Fibroblast of villous mesenchyme (primary cell): ENCODE measurements at places on chromosomes 13 and 19. TPM values are rescaled to one million over a fixed set of nuclear protein-coding genes. Genes with fewer than 3 reads are reported as not detected.

The LINGO3 gene
- total RNA-seq = under 0.01 TPM in 1 of 2 replicates, not detected in the other

The SERPINE3 gene
- total RNA-seq = not detected in 2 replicates

The CGB3 gene
- total RNA-seq = not detected in 2 replicates

The KLK13 gene
- total RNA-seq = not detected in 2 replicates

The C3 gene
- 1.6 and 76.0 TPM in 2 replicates for total RNA-seq

The NPAS1 gene
- total RNA-seq = 0.32 and 0.86 TPM in 2 replicates

The EXOSC5 gene
- 12.5 and 15.1 TPM in 2 replicates for total RNA-seq

The ZNF471 gene
- 1.9 and 3.9 TPM in 2 replicates for total RNA-seq

The RNF113B gene
- not detected in 2 replicates for total RNA-seq

The PNMA8C gene
- total RNA-seq = under 0.01 TPM in 2 replicates

The FGF22 gene
- total RNA-seq = not detected in 2 replicates

The LGALS7B gene
- total RNA-seq = not detected in 2 replicates

DNA sequence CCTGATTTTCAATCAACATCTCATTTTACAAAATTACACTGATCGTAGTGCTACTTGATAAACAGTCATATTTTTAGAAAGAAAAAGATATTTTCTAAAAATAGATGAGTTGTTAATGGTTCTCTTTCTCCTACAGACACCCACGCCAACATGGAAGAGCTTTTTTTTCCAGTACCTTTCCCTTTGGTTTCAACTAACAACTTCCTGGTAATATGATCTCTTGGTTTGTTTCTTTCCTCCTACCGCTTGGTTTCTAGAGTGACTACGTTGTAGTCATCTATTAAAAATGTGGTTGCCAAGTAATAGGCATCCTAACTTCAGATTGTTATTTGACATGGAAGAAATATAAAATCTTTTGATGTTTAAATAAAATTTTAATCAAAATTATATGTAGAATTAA lies 189.0 kb downstream of the LACC1 start:
- DNase-seq = peak; percentile 40

DNA sequence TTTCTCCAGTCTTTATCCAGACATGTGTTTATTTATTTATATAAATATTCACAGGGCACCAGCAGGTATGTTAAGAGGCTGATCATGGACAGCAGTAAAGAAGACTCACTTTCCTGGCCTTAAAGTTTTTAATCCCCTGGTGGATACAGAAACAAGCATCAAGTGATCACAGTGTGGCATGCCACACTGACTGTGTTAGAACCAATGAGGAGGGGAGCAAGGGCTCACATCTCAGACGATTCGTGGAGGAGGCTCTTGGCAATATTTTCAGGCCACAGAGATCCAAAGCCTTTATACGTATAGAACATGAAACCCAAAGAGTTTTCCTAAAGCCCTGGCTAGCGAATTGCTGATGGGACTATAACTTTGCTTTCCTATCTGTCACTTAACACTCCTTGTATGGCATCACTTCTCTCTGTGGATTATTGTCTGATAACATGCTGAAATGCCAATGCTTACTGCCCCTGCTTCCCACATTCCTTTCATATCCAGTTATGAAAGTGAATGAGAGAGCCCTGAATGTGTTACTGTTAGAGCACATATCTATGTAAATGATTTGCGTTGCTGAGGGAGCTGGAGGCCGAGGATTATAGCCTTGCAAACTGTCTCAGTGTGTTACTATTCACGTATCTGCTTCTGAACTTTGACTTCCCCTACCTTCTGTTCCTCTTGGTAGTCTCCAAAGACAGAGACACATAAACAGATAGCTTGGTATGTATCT lies 37.6 kb downstream of the POLR1D start:
- peak; percentile 60 for DNase-seq

DNA sequence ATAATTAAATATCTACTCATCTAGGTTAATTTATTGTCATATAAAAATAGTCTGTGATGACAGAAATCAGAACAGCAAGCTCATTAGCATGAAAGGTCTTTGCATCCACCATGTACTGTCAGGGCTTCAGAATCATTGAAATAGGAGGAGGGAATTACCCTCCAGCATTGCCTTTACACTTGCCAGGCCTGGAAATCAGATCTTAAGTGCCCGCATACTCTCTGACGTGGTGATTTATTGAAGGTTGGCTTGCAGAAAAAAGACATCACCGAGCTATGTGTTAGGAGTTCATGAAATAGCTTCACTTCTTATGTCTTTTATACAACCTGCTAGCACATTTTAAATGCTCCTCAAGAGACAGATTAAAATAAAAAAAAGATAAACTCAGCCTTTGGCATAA lies 661.7 kb upstream of the SLITRK1 start:
- DNase-seq = no peak

- no peak for DNase-seq
These were observed 8.4 kb downstream of the EGLN2 start for GRCh38 chr19:40807147-40808020.

DNA sequence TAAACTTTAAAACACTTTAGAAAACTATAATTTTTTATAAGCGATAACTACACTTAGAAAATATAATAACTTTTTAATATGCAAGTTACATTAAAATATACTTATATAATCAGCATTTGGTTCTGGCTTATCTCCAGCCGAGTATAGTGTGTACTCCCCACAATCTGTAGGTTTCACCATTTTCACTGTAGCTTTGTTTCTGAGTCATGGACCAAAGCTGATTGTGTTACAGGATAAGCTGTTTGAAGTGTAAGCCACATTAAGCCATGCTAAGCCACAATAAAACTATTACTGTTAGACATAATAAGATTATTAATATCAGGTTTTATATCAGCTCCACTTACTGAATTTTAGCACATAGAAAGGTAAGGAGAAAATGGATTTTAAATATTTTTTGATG lies 43.8 kb downstream of the CCDC122 start:
- DNase-seq = peak; percentile 78

DNA sequence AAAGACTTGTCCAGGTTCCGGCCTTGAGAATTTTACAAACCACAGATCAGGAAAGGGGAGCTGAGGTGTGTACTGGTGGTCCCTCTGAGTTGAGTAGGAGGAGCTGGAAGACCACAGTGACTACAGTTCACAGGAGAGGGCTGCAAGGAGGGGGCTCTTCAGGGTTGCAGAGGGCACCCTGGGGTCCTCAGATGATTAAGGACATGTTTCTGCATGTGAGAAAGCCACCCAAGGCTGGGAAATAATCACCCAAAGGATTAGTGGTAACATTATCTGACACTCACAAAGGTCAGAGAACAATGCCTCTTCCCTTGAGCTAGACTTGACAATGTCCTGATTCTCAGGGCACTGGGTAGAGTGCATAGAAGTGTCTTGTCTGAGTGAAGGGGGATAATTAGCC lies 540.4 kb downstream of the IRS2 start:
- no peak for DNase-seq

DNA sequence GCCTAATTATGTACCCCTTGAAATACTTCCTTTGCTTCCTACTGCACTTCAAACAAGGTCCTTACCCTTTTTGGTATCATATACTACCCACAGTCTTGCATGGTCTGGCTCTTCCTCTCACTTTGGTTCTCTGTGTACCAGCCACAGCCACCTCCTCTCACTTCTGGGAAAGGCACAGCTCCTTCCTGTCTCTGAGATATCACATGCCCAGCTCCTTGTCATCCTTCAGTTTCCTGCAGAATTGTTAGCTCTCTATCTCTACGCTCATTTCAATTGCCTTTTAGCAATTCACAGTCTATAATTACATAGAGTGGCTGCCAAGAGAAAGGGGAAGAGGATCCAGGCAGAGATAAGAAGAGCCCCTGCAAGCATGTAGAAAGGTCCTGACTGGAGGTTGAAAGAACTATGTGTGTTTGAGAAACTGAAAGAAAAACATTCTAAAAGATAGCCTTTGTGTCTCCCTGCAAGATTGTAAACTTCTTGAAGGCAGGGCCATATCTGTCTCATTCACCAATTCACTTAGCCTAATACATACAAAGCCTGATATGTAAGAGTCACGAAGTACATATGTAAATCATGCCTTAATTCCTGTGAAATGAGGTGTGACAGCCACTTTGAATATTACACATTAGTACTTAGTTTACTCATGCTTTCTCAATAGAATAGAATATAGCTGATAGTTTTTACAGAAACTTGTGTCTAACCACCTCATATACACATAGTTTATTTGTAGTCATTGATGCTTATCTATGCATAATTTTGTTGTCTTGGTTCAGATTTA lies 933.1 kb downstream of the DIAPH3 start:
- no peak for DNase-seq

- DNase-seq = no peak
These were observed 6.0 kb upstream of the TM6SF2 start for GRCh38 chr19:19279062-19279612.

DNA sequence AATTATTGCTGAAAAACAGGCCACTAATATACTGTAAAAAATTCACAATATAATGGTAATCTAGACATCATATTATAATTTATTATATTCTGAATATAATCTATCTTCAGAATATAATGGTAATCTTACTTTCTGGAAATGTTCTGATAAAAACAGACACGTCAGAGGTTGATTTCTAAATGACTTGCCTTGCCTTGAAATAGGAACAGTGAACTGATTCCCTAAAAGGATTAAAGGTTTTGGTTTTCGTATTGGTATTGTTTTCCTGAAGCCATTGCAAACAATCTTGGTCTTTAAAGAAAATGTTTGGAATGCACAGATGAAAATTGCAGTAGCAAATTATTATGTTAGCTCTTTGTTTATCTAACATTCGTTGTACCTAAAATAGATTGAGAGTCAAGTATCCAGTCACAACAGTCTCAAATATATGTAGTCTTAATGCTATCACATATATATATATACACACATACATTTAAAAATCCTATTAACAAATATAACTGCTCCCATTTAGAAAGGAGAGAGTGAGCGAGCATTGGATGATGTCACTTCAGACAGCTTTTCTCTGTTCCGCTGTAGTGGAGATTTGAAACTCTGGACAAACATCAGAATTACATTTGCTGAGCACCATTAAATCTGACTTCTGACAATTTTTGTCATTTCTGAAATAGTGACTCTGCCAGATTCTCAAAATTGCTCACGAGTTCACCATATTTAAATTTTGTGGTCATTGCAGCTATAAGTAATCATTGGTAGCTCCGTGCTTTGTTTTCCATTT lies 1.7 kb downstream of the ITM2B start:
- no peak for DNase-seq

DNA sequence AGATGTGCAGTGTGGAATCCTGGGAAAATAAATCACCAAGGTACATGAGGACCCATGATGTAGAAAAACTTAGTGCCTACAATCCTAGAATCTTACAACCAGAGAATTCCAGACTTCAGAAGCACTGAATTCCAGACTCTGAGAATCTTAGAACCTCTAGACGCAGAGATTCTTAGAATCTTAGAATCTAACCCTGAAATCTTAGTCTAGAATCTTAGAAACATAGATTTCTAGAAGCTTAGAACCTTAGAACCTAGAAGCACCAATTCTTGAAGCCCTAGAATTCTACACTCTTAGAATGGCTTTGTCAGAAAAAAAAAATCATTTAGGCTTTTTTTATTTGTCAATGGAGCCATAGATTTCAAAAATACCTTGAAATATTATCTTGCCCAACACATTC lies 6.0 kb downstream of the CEACAM16 start:
- no peak for DNase-seq

GRCh38 chr13:33115274-33115673 lies 99.1 kb downstream of the KL start:
- no peak for DNase-seq

DNA sequence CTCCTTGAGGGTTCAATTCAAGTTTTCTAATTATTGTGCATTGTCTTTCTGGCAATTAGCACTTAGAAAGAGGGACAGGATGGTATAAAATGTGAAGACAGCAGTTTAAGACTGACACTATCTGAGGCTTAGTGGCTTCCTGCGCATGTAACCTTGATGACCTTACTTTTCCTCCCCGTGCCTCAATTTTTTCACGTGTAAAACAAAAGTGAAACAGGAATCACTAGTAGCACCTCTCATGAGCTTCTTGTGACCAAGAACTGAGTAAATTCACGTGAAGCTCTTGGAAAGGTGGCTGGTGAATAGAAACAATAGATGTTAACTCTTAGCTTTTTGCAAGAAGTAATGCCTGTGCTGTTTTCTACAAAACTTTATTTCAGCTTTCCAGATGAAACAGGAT lies 233.9 kb downstream of the LMO7 start:
- DNase-seq = no peak

- no peak for DNase-seq
These were observed 25.4 kb downstream of the MIR17HG start for GRCh38 chr13:91372911-91373310.

- DNase-seq = no peak
These were observed 28.9 kb downstream of the FAAP24 start for GRCh38 chr19:33000910-33001309.

DNA sequence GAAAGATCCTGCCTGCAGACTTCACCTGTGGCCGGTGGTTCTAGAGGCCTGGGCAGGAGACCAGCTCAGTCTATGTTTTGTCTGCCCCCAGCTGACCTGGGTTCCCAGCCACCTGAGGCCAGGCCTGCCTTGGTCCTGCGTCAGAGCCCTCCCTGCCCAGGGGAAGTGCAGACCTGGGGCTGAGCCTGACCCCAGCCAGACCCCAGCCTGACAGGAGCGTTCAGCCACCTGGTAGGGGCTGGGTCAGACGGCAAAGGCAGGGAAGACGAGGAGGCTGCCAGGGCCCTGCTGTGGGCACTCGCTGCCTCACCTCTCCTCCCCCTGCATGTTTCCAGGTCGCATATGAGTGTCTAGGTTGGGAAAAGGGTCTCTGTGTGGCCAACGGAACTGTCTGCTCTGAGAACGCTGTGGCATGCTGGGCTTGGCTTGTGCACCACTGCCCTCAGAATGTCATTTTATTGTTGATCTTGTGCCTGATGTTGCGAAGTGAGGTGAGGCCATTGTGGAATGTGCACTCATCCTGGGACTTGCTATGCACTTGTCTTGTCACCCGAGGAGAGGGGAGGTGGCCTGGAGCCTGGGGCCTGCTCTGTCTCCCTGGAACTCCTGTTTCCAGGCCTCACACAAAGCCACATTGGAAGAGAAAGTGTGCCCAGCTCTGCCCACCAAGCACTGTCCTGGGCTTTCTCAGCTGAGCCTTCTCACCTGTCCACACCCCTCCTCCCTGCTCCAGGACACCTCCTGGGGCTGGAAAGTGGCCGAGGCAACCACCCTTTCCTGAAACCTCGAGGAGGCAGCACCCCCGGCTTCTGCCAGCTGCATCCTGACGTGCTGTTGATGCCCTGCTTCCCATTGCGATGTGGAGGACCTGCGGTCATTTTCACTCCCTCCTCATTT lies 15.2 kb upstream of the MCF2L start:
- no peak for DNase-seq

DNA sequence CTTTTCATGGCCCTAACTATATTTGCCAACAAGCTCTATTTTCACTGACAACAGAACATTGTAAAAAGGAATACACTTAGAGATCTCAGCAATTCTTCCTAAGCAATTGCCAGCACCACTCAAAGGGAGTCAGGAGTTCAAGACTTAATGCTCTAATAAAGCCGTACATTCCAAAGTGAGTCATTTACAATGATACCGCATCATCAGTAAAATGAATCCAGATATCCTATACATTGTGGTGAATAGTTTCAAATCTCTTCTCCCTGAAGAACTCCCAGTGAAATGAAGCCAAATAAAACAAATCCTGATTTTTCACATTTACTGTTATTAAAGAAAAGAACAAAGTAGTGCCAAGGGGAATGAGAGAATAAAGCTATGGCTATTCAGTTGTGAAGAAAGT lies 2898.7 kb upstream of the PCDH20 start:
- DNase-seq = peak; percentile 2

GRCh38 chr19:18733196-18733647 lies 49.7 kb downstream of the CRTC1 start:
- peak; percentile 97 for DNase-seq

- no peak for DNase-seq
These were observed 48.9 kb downstream of the ZNRF4 start for GRCh38 chr19:5504114-5504513.
